ENCODE measurements at places on chromosomes 11 and 22.

- peak; percentile 62 for DNase-seq
Observed at GRCh38 chr22:47204002-47204979, 441.8 kb downstream of the TBC1D22A start.

- no peak for DNase-seq
Observed at GRCh38 chr22:49968831-49969661, 8.5 kb downstream of the PIM3 start.

GRCh38 chr22:17954200-17954859 is 70.0 kb downstream of the MICAL3 start:
- no peak for DNase-seq

DNA sequence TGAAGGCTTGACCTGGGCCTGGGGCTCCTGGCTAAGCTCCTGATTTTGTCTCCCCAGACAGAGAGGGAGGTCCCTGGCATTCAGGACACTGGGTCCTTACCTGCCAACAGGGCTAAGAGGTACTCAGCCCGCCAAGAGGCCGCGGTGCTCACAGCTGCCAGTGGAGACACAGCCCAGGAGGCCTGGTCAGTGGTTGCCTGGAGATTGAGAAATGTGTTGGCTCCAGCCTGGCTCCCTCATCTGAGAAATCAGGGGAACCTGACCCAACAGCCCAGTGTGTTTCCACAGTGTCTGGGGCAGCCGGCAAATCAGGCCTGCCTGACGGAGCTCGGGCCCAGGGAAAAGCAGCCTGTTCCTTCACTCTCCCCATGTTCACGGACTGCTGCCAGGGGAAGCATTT is 79.4 kb upstream of the NAV2 start:
- no peak for DNase-seq

- DNase-seq: no peak
Observed at GRCh38 chr22:27094633-27095308, 437.4 kb downstream of the MIAT start.

DNA sequence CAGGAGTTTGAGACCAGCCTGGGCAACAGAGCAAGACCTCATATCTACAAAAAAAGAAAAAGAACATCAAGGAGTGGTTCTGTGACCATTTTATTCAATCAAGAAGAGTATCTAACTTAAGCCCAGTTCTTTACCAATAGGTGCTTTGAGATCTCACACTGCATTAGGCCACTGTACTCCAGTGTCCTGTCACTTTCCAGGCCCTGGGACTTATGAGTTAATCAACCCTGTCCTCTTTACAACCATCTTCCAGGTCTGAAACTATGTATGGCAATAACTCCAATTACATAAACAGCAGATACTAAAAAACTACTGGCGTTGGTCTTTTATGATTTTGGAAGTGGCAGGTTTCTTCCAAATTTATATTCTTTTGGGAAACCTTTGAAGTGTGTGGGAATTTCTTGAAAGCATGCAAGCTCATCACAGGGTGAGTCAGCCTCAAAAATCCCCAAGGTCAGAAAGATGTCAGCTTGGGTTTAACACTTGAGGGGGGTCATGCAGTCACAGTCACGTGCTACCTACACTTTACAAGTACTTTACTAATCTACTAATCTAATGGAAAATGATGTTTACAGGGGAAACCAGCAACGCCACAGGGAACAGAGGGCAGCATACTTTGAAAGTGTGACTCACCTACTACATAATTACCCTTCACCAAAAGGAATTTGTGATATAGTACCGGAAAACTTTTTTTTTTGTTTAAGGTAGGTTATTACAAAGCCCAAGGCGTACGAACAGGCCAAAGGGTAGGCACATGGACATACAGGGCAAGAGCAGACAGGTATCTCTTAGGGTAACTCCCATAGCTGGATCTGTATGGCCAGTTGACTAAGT is 15.6 kb downstream of the PISD start:
- no peak for DNase-seq

- no peak for DNase-seq
Observed at GRCh38 chr22:39480557-39480956, 21.5 kb upstream of the MIEF1 start.

- DNase-seq: peak; percentile 50
Observed at GRCh38 chr22:49400941-49401598, 426.6 kb downstream of the BRD1 start.

DNA sequence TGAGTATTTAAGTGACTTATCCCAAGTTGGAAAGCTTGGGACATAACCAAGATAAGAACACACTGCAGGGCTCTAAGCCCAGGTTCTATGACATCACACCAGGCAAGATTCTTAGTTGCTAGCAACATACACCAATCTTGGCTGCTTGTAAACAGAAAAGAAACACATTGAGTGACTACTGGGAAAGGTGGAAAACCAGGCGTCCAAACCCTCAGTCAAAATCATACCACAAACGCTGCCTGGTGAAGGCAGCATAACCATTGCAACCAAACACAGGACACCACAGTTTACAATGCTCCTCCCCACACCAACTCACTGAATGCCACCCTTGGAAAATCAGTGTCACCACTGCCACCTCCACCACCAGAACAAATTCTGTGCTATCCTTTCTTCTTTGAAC is 379.9 kb downstream of the TTC28 start:
- no peak for DNase-seq

DNA sequence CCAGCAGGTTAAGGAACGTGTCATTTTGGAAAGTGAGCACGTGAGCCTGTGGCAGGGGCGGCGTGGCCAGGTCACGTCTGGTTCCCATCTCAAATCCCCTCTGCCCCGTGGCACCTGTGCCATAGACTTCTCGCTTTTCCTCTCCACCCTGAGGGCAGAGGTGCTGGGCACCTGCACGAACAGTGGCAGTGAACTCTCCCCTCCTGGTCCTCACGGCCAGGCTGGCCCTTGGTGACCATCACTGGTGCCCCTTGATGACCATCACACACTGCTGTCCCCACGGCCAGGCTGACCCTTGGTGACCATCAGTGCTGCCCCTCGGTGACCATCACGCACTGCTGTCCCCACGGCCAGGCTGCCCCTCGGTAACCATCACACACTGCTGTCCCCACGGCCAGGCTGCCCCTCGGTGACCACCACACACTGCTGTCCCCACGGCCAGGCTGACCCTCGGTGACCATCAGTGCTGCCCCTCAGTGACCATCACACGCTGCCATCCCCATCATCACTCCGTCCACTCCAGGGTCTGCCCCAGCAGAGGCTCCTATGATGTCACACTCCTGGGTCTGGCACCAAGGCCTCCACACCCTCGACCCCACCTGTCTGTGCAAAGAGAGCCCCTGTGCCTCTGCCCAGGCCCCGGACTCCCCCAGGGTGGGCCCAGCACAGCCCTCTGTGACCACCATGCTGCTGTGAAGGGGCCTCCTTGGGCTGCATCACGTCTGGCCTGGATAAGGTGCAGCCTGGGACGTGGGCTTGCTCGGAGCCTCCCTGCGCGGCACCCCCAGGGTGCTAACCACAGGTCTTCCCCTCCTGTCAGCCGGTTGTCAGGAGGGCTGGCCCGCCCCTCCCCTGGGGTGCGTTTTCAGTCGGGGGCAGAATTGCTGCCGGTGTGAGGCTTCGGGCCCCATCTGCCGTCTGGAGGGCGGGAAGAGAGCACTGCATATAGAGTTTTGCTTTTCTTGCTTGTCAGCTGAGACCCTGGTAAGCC is 738.6 kb downstream of the BRD1 start:
- DNase-seq: no peak

DNA sequence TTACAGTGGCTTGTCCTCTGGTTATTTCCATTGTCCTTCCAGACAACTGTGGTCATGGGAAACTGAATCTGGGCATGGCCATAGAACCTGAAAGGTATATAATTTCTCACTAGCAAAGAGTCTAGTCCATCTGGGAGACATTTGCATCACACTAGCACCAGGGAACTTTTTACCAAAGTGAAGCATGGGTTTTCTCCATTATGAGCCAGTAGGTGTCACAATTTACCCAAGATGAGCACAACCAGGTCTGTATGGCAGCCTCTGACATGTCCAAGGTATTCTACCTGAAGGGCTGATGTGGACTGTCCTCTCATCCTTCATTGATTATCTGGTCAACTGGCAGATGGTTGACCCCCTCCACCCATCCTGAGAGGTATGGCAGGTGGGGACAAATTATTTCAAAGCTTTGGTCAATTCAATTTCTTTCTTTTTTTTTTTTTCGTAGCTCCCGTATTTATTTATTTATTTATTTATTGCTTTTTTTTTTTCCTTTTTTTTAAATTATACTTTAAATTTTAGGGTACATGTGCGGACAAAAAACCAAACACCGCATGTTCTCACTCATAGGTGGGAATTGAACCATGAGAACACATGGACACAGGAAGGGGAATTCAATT is 425.9 kb downstream of the TMEM135 start:
- DNase-seq: no peak

- DNase-seq: no peak
Observed at GRCh38 chr11:64569300-64569970, 21.6 kb upstream of the SLC22A12 start.

DNA sequence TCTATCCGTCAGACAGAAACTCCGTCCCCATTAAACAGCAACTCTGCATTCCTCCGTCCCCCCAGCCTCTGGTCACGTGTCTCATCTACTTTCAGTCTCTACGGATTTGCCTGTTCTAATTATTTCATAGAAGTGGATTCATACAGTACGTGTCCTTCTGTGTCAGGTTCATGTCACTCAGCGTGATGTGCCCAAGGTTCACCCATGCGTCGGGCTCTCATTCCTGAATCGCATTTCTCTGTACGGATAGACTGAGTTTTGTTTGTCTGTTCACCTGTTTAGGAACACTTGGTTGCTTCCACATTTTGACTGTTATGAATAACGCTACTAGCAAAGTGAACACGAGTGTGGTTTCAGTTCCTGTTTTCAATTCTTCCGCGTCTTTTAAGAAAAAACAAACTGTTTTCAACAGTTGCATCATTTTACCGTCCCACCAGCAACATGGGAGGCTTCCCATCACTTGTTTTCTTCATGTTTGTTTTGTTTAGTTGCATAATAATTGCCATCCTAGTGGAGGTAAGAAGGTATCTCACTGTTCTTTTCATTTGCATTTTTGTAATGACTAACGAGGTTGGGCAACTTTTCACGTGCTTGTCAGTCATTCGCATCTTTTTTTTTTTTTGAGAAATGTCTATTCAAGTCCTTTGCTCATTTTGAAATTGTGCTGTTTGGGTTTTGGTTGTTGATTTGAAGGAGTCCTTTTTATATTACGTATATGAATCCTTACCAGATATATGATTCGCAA is 8.9 kb upstream of the NLRP6 start:
- no peak for DNase-seq

DNA sequence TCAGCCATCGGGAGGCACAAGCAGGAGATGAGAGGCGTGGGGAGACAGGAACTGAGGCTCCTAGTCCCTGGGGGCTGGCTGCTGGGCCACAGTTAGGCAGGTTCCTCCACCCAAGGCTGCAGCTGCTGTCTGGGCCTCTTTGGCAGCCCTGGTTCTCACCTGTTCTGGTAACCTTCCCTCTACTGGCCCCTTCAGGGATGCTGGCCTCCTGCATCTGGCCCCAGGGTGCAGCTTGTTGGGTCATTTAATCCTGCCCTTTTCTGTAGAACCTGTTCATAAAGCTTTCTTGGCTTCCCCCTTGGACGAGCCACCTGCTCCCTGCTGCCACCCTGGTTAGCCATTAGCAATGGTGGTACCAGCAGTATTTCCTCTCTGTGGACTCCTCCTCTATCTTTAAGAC is 5.5 kb downstream of the USH1C start:
- no peak for DNase-seq

GRCh38 chr11:61162092-61162941 is 1.1 kb upstream of the VPS37C start:
- DNase-seq: no peak

DNA sequence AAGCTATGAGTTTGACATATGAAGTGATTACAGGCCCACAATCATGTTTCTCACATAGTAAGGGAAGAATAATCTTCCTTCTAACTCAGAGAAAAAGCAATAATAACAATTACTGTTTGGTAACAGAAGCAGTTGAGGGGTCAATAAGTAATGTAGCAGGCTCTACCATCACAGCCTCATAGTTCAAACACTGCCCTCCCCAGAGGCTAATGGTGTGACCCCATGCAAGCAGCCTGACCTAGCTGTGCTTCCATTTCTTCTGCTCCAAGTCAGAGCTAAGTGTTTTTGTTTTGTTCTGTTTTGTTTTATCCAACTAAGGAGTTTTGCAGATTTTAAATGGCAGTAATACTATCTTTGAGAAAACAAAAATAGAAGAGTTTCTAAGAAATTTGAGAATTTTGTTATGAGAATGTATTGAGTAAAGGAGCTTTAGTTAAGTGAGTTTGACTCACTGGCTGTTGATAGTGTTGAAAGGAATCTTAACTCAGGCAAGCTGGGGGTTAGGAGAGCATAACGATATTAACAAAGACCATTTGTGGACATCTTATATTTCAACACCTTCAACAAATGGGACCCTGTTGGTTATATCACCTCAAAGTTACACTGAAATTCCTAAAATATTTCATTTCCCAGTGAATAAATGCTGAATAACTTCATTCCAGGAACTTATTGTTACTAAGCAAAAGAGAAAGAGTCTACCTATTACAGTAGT is 48.5 kb downstream of the GUCY1A2 start:
- DNase-seq: no peak

DNA sequence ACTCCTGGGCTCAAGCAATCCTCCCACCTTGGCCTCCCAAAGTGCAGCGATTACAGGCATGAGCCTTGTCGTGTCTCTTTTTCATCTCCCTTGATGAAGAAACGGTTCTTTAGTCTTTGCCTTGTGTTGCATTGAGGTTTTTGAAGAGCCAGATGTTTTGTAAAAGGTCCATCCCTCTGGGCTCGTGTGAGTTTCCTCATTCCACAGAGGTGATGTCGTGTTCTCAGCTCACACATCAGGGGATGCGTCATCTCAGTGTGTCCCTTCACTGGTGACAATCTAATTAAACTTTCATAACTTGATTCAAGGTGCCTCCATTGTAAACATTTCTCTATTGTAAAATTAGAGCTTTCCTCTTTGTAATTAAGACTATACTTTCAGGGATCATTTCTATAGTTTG is 29.7 kb upstream of the TEF start:
- no peak for DNase-seq

GRCh38 chr22:24137595-24137994 is 43.7 kb upstream of the SUSD2 start:
- no peak for DNase-seq

GRCh38 chr22:28430466-28431025 is 249.1 kb downstream of the TTC28 start:
- no peak for DNase-seq

- no peak for DNase-seq
Observed at GRCh38 chr11:14842002-14842401, 50.0 kb downstream of the CYP2R1 start.

DNA sequence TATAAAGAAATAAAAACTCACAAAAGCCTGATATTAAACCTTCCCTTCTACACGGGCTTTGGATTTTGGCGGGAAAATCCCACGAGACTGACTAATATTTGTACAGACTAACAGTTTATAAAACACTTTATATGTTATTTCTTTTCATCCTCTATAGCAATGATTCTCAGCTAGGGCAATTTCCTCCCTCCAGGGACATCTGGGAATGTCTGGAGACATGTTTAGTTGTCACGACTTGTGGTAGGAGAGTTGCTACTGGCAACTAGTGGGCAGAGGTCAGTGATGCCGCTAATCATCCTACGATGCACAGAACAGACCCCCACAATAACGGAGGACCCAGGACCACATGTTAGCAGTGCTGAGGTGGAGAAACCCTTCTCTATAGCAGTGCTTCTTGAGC is 304.8 kb upstream of the PITPNB start:
- DNase-seq: no peak

- DNase-seq: no peak
Observed at GRCh38 chr11:120384476-120384875, 48.3 kb downstream of the ARHGEF12 start.

- DNase-seq: no peak
Observed at GRCh38 chr22:17860220-17860965, 86.1 kb upstream of the BID start.

- no peak for DNase-seq
Observed at GRCh38 chr11:6475936-6476335, 2.2 kb upstream of the TRIM3 start.

All from type B pancreatic cell (in vitro differentiated cells).